Nucleus accumbens (tissue), 56 donors: ENCODE measurements at places on chromosomes 7 and 10.

DNA sequence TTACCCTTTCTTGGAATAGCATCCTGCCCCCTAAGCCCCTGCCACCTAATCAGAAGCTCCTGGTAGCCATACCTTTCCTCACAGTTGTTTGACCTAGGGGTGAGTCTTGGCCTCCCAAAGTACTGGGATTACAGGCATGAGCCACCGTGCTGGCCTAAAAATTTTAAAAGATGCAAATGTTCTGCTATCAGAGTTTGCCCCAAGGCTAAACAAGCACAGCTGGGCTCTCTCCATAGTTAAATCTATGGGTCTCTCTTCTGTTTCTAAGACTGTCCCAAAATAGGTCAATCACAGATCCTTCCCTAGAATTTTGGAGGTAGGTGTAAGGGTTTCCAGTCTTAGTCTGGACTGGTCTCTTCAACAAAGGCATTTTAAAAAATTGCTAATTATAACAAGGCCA lies 12.9 kb upstream of the UBN2 start:
- DNase-seq = no peak

GRCh38 chr7:106504645-106505044 lies 156.3 kb downstream of the CCDC71L start:
- no peak for DNase-seq

DNA sequence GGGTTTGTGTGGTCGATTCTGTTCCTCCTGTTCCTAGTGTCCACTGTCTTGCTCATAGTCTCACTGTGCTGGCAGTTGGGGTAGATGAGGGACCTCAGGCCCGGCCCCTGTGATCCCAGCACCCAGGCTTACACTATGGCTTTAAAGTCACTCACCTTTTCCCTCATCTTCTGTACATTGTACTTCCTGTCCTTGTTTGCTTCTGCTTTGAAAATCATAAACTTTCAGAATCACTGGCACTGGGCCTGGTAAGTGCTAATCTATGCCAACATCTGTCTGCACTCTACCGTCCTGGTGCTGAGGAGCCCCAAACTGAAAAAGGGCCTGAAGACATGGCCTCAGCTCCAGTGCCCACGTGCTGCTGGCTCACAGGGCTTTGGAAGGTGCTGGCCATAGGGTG lies 5.7 kb upstream of the TAS2R60 start:
- no peak for DNase-seq

GRCh38 chr10:8544500-8544899 lies 490.0 kb downstream of the GATA3 start:
- no peak for DNase-seq

DNA sequence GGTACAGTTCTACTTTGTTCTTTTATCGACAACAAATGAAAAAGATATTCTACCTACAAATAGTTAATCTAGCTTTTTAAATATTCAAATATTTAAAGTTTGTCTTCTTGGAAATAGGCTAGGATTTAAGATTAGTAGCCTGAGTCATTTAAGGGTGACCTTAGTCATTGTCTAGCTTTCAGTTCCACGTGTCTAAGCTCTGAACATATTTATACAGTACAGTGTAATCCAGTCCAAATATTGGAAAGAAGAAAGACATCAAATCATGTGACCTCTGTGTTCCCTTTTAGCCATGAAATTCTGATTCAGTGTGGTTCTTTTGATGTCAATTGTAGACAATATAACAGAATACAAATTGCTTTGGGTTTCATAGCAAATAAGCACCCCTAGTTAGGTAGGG lies 121.1 kb downstream of the MALRD1 start:
- no peak for DNase-seq

GRCh38 chr7:66847879-66848790 lies 72.9 kb upstream of the TMEM248 start:
- no peak for DNase-seq

DNA sequence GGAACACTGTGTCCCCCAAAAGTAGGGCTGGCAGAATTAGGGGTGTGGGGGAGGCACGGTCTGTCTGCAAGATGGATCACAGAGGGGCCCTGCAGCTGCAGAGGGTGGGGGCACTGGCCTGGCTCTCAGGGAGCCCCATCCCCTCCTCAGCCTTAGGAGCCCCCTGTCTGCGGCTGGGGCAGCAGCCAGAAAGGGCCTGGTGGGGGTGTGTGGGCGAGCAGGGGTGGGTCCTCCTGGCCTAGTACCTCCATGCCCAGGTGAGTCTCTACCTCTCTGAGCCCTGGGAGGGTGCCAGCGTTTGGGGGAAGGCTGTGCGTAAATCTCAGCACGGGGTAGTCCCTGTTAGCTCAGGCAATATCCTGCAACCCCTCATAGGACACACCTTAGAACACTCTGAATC lies 280.5 kb upstream of the PPP2R2D start:
- no peak for DNase-seq

- DNase-seq = no peak
Measured at GRCh38 chr10:48506147-48506917, 98.5 kb downstream of the ARHGAP22 start.

- DNase-seq = no peak
Measured at GRCh38 chr10:57919864-57920263, 347.8 kb downstream of the IPMK start.

GRCh38 chr7:94170836-94171235 lies 166.7 kb upstream of the BET1 start:
- DNase-seq = no peak

GRCh38 chr7:154990964-154991540 lies 11.9 kb downstream of the PAXIP1 start:
- DNase-seq = no peak

DNA sequence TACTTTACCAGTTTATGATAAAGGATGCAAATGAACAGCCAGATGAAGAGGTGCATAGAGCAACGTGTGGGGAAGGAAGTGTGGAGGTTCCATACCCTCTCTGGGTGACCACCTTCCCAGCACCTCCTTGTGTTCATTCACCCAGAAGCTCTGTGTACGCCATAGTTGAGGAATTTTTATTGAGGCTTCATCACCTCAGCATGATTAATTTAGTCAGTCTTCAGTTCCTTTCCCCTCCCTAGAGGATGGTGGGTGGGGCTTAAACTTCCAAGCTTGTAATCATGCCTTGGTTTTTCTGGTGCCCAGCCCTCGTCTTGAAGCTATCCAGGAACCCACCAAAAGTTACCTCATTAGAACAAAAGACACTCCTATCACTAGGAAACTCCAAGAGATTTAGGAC lies 162.7 kb downstream of the PLCE1 start:
- DNase-seq = no peak

- no peak for DNase-seq
Measured at GRCh38 chr10:49523301-49523700, 15.6 kb downstream of the ERCC6 start.

- no peak for DNase-seq
Measured at GRCh38 chr7:129166745-129167144, 21.7 kb upstream of the SMO start.

DNA sequence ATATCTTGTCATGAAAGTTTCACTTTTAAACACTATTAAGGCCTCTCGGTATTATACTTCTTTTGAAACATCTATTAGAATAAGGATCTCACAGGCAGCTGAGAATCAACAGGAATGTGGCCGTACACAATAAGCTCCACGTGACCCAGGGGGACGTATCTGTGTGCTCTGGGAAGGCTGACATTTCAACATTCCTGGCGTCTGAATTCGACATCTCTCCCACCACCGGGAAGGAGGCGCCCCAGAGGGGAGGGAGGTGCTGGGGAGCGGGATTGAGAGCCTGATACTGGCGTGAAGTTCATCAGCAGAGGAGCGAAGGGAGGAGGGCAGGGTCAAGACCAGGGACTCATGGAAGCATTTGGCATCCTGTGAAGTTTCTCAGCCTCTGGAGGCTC lies 401.3 kb downstream of the DNAJB6 start:
- no peak for DNase-seq

GRCh38 chr7:8109196-8110022 lies 140.8 kb downstream of the GLCCI1 start:
- DNase-seq = no peak

DNA sequence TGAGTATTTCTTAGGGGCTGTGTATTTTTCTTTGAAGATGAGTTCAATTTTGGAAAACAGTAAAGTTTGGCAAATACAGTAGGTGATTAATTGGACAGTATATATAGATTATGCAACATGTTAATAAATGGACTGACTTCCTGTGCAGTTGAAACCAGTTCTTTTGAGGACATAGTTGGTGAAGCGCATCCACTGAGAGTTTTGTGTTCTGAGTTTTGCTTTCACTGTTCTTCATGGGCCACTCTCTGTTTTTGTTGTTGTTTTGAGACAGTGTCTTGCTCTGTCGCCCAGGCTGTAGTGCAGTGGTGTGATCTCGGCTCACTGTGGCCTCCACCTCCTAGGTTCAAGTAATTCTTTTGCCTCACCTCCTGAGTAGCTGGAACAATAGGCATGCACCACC lies 109.0 kb downstream of the SDHAF3 start:
- DNase-seq = no peak

DNA sequence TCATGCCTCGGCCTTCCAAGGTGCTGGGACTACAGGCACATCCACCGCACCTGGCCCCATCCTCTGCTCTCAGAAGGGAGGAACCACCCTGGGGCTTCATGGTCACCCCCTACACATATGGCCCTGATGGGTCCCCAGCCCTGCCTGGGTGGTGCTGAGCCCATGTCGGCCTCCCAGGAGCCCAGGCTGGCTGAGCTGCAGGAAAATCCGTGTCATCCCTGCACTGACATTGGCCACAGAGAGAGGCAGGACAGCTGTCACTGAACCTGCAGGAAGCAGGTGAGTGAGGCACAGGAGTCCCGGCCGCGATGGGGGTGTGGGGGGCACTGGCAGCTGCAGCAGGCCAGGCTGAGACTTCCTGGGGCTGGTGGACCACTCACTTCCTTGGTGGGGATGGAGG lies 8.0 kb downstream of the GRIFIN start:
- DNase-seq = no peak

DNA sequence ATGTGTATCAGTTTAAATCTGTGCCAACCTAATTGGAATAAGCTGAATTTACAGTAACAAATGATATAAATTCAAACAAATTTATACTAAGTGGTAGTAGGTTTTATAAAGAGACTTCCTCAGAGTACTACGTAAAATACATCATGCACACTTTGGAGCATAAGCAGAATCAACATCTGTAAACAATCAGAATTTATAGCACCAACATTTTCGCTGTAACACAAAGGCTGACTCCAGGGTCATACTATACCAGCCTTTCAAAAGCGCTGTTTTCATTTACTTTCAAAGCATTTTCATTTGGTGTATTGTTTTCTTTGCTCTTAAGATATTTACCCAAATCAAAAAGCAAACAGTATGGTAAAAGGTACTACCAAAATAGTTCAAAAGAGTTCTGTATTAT lies 29.3 kb upstream of the TMEM168 start:
- no peak for DNase-seq
